Activated CD4-positive, alpha-beta memory T cell treated with anti-CD3 and anti-CD28 coated beads for 36 hours (primary cell): ENCODE measurements at places on chromosomes 2 and 18.

GRCh38 chr2:236499691-236500578 lies 69.7 kb upstream of the ACKR3 start:
- no peak overlapping the region for H3K4me3 ChIP-seq
- no peak for DNase-seq
- H3K4me1 ChIP-seq = no peaks in the 10 kb centered on the region
- no peaks in the 10 kb centered on the region for H3K36me3 ChIP-seq
- no peak overlapping the region for H3K27ac ChIP-seq

GRCh38 chr2:129059476-129059875 lies 740.8 kb upstream of the HS6ST1 start:
- no peaks in the 10 kb centered on the region for H3K27me3 ChIP-seq
- no peak overlapping the region for H3K27ac ChIP-seq
- no peaks in the 10 kb centered on the region for H3K4me1 ChIP-seq
- H3K36me3 ChIP-seq = no peaks in the 10 kb centered on the region
- DNase-seq = no peak

DNA sequence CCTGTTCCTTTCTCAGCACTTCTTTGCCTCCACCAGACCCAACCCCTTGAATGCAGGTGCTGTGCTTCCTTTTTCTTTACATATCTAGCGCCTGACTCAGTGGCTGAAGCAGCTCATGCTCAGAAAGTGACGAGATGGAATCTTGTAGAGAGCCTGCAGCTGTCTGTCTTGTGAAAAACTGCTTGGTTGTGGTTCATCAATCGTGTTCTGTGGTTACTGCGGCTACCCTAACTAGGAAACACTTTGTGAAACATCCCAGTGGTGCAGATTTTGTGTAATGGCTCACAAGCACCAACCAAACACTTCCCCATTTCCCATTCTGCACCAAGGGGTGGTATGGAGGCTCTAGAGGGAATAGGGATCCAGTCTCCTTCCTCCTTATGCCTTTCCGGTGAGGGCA lies 307.2 kb upstream of the MMADHC start:
- no peak for DNase-seq
- no peaks in the 10 kb centered on the region for H3K36me3 ChIP-seq
- no peak overlapping the region for H3K4me3 ChIP-seq
- H3K27me3 ChIP-seq = no peaks in the 10 kb centered on the region

DNA sequence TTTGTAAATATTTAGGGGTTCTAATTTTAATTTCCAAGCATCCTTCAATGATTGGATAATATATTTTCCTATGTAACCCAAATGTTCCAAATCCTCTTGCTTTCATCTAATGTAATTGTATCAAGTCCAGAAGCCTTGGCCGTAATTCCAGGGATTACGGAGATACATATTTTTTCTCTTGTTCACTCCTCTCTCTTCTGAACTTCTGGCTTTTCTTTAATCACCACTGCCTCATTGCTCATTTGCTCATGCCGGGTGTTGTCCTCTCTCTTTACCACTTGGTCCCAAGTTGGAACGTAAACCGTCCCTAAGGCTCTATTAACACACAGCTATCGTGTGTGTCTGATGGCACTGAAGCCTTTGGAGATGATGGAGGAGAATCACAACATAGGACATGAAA lies 188.7 kb upstream of the COL3A1 start:
- no peak for DNase-seq
- H3K27me3 ChIP-seq = no peaks in the 10 kb centered on the region
- H3K4me3 ChIP-seq = no peak overlapping the region

DNA sequence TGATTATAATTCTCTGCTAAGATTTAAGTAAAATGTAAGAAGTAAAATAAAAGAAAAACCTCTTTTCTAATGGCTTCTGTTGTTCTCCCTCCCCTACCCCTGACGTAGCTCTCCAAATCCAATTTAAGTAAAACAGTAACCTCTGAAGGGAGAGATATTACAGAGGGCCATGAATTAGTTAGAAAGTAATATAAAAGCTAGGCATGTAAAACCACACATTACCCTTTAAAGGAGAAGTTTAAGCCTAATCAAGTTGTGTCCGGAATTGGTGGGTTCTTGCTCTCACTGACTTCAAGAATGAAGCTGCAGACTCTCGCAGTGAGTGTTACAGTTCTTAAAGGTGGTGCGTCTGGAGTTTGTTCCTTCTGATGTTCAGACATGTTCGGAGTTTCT lies 116.9 kb upstream of the SCN7A start:
- H3K27ac ChIP-seq = no peak overlapping the region
- peaks cover 9% of the 10 kb centered on the region for H3K27me3 ChIP-seq
- DNase-seq = no peak
- no peak overlapping the region for H3K4me3 ChIP-seq
- H3K4me1 ChIP-seq = no peaks in the 10 kb centered on the region
- no peaks in the 10 kb centered on the region for H3K36me3 ChIP-seq

- H3K4me3 ChIP-seq = no peak overlapping the region
- H3K27me3 ChIP-seq = no peaks in the 10 kb centered on the region
- H3K36me3 ChIP-seq = no peaks in the 10 kb centered on the region
- no peaks in the 10 kb centered on the region for H3K4me1 ChIP-seq
Measured at GRCh38 chr2:214960677-214961076, 151.2 kb upstream of the BARD1 start.

DNA sequence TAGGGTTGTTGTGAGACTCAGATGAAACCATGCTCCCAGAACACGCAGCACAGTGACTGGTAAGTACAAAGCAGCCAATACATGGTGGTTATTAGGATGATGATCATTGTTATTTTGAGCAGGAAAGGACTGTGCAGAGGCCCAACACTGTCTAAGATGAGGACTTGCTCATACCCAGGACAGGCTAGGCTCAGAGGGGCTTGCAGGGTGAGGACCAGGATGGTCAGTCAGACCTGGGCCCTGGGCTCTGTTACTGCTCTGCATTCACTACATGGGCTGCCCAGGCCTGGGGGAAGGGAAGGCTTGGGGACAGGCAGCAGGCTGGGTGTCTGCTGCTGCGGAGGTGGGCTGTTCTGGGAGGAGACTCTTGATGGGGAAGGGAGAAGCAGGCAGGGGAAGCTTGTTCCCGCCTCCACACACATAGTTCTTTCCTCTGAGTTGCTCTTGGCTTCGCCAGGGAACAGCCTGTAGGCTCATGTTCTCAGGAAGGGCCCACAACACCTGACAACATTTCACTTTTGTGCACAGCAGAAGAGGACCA lies 17.5 kb downstream of the CAPN13 start:
- H3K4me1 ChIP-seq = no peaks in the 10 kb centered on the region
- no peak overlapping the region for H3K4me3 ChIP-seq
- no peak overlapping the region for H3K27ac ChIP-seq
- H3K36me3 ChIP-seq = no peaks in the 10 kb centered on the region
- DNase-seq = no peak

GRCh38 chr2:55364189-55365055 lies 55.2 kb downstream of the CCDC88A start:
- no peak overlapping the region for H3K27ac ChIP-seq
- no peak for DNase-seq
- no peaks in the 10 kb centered on the region for H3K36me3 ChIP-seq

GRCh38 chr2:197926673-197927072 lies 122.3 kb downstream of the PLCL1 start:
- H3K4me1 ChIP-seq = peaks cover 19% of the 10 kb centered on the region
- peaks cover 2% of the 10 kb centered on the region for H3K36me3 ChIP-seq
- H3K27me3 ChIP-seq = no peaks in the 10 kb centered on the region
- no peak overlapping the region for H3K27ac ChIP-seq

GRCh38 chr2:96551605-96552314 lies 15.2 kb downstream of the ARID5A start:
- no peak for DNase-seq
- H3K4me3 ChIP-seq = peak overlapping the region; percentile 23
- H3K36me3 ChIP-seq = peaks cover 38% of the 10 kb centered on the region
- peaks cover 1% of the 10 kb centered on the region for H3K27me3 ChIP-seq

DNA sequence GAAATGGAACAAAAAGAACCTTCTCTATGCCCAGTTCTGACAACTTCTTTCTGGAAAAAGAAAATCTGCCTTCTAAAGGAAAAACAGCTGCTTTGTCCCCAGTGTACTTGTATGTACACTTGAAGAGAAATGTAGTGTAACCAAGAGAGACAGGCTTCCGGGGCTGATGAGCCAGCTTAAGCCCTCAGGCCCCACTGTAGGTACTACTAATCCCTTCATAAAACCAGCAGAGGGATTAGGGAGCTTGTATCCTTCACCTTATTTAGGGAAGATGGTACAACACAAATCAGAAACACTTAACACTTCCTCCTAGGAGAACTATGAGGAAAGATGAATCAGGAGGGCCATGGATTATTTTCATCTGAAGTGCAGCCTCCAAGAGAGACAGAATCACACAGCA lies 18.8 kb upstream of the SUCLG1 start:
- peaks cover 6% of the 10 kb centered on the region for H3K36me3 ChIP-seq
- no peak overlapping the region for H3K4me3 ChIP-seq
- H3K4me1 ChIP-seq = peaks cover 17% of the 10 kb centered on the region
- no peaks in the 10 kb centered on the region for H3K27me3 ChIP-seq
- DNase-seq = no peak
- no peak overlapping the region for H3K27ac ChIP-seq

GRCh38 chr2:73832930-73833329 lies 4.2 kb downstream of the STAMBP start:
- no peak for DNase-seq
- peak overlapping the region; percentile 78 for H3K27ac ChIP-seq
- peaks cover 50% of the 10 kb centered on the region for H3K4me1 ChIP-seq
- peaks cover 41% of the 10 kb centered on the region for H3K36me3 ChIP-seq
- no peak overlapping the region for H3K4me3 ChIP-seq
- no peaks in the 10 kb centered on the region for H3K27me3 ChIP-seq

GRCh38 chr2:105470979-105471378 lies 72.1 kb upstream of the FHL2 start:
- H3K36me3 ChIP-seq = no peaks in the 10 kb centered on the region
- H3K27me3 ChIP-seq = peaks cover 4% of the 10 kb centered on the region
- H3K27ac ChIP-seq = no peak overlapping the region
- peaks cover 11% of the 10 kb centered on the region for H3K4me1 ChIP-seq

GRCh38 chr2:100524331-100524730 lies 38.5 kb upstream of the PDCL3 start:
- H3K27me3 ChIP-seq = peaks cover 1% of the 10 kb centered on the region
- H3K4me1 ChIP-seq = peaks cover 2% of the 10 kb centered on the region
- no peak for DNase-seq
- no peaks in the 10 kb centered on the region for H3K36me3 ChIP-seq
